Right lung (tissue), 10 donors: ENCODE measurements at places on chromosomes 2 and 18. TPM values are rescaled to one million over a fixed set of nuclear protein-coding genes. Genes with fewer than 3 reads are reported as not detected.

- DNase-seq: no peak
Observed at GRCh38 chr2:1606046-1606400, 138.3 kb downstream of the PXDN start.

DNA sequence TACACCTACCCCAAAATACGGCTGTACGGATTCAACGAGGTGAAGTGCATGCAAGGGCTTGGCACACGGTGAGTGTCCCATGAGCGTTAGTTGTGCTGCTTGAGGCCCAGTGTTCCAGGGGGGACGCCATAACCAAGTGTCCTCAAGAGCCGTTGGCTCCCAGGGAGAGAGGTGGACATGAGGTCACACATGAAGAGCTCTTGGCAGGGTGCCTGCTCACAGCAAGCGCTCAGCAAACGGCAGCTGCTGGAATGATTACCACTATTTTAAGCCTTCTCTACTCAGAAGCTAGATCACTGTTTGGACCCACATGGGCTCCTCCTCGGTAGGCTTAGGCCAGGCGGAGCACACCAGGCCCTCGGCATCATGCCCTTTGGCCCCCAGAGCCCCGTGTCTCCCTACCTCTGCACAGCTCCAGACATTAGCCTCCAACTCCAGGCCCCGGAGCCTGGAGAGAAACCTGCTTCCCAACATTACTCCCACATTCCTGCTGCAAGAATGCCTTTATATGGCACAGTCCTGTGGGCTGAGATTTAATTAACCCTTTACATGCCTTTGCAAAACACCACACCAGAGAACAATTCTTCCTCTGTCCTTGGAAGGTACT lies 68.4 kb upstream of the PPP1CB start:
- DNase-seq: peak; percentile 76

GRCh38 chr2:275466-275865 lies 10.7 kb downstream of the ACP1 start:
- no peak for DNase-seq

- no peak for DNase-seq
Observed at GRCh38 chr18:48926420-48926857, 24.3 kb downstream of the SMAD7 start.

- no peak for DNase-seq
Observed at GRCh38 chr2:172901913-172902312, 166.3 kb downstream of the RAPGEF4 start.

- DNase-seq: no peak
Observed at GRCh38 chr2:140737006-140737405, 1393.8 kb downstream of the LRP1B start.

The DNER gene
- polyA plus RNA-seq: 1.4 TPM

The C2orf80 gene
- 0.19 TPM for polyA plus RNA-seq

DNA sequence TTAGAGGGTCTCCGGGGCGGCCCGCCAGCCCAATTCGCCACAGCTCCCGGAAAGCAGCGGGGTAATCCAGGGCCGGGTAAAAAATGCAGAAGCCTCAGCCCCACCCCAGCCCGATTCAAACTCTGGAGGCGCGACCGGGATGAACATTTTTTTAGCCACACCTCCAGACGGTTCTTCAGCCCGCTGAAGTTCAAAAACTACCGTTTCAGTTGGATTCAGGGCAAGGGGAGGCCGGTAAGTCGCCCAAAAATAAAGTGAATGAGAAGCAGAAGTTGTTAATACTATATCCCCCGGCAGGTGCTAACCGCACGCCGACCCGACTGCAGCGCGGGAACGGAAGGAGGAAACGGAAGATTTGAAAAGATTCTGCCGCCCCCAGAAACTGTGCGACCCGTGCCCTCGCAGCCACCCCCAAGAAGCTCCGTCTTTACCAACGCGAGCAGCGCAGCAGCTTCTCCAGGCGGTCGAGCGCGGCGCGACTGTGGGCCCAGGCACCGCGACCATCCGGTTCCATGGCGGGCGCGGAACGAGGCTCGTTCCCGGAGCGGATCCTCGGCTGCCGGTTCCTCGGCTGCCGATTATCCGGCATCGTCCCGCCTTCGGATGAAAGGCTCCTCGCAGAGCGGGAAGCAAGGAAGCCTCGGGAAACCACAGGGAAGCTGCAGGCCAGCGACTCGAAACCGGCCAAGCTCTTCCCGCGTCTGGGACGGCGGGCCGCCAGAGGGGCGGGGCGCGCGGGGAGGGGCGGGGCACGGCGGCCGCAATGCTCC lies at the start of gene BARD1:
BARD1 (minus strand) TSS at position 703 of the 770 bp plus-strand sequence; CDS start at position 589, 114 bp downstream.
- no peak for DNase-seq

GRCh38 chr18:73318739-73319479 lies 451.1 kb upstream of the NETO1 start:
- no peak for DNase-seq

- DNase-seq: no peak
Observed at GRCh38 chr2:36371070-36371874, 15.7 kb downstream of the CRIM1 start.

- no peak for DNase-seq
Observed at GRCh38 chr2:8177566-8177965, 504.3 kb upstream of the ID2 start.

The GPD2 gene
- polyA plus RNA-seq: 24.7 TPM

- DNase-seq: no peak
Observed at GRCh38 chr18:79772108-79772864, 25.5 kb upstream of the KCNG2 start.

The CCDC141 gene
- polyA plus RNA-seq: 2.3 TPM

The RPE gene
- polyA plus RNA-seq: 65.4 TPM

- no peak for DNase-seq
Observed at GRCh38 chr18:62702259-62702658, 13.1 kb upstream of the PHLPP1 start.

The TUBB8B gene
- 0.63 TPM for polyA plus RNA-seq

DNA sequence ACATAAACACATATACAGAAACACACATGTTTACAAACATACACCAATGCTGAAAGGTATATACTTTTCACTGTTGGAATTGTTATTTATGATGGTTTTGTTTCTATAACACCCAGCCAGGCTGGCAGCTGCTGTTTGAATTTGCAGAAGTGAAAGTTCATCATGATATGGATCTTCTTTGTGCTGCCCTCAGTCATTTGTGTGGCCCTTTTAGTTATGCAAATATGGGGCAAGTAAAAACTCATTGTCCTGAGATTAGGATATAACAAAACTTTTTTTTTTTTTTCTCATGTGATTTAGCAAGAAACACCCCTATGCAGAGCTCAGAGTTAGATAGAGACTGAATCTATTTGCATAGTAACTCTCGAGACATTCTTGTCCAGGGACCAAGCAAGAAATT lies 714.1 kb downstream of the KCNJ3 start:
- no peak for DNase-seq
